ENCODE measurements at places on chromosomes 6 and 20.

GRCh38 chr6:137115658-137116057, 57.8 kb downstream of the IL22RA2 start:
- DNase-seq, result no peak

DNA sequence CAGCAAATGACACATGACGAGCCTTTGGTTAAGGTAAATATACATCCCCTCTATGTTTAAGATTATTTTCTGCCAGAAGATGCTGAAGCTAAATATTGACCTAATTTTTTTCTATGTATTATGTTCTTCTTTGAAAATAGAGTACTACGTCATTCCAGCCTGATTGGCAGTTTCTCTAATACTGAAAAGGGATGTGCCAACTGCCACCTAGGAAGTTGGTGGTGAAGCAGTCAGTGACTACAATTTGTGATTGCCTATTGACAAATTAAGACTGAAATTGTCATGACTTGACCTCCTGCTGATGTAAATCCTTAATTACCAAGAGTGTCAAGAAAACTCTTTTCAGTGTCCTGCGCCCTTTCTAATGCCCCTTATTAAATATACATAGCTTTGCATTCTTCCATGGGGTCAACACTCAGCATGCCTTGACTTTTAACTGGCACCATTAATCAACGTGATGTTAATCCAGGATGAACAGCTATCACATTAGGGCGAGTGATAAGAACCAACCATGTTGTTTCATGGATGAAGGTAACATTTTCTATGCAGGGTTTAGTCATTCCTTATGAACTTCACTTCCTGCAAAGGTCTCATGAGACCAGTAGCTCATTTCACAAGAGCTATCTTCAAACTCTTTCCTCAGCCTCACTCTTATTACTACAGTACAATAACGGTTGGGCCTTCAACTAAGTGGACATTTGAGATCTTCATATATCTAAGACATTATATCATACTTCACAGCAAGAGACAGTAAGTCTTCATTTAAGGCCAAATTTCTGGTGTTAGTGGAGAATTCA, 22.5 kb upstream of the SGK1 start:
- no peak for DNase-seq

GRCh38 chr6:15573384-15573783, 89.4 kb downstream of the DTNBP1 start:
- DNase-seq, result no peak

DNA sequence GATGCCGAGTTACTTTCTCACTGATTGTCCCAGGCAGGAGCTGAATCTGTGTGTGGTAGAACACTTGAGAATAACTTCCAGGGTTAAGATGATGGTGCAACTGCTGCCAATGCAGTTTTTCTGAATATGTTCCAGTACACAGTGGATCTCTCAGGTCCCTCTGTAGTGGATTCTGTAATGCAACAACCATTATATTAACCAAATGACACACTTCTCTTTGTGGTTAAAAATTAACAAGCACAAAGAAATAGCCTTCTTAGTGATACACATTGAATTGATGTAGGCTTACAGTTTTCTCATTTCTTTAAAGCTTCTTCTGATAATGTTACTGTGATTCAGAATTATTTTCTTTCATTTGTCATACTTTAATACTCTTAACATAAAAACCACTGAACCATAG, 383.8 kb downstream of the ADGRB3 start:
- DNase-seq, result no peak
